ENCODE measurements at places on chromosomes 1 and 21.

DNA sequence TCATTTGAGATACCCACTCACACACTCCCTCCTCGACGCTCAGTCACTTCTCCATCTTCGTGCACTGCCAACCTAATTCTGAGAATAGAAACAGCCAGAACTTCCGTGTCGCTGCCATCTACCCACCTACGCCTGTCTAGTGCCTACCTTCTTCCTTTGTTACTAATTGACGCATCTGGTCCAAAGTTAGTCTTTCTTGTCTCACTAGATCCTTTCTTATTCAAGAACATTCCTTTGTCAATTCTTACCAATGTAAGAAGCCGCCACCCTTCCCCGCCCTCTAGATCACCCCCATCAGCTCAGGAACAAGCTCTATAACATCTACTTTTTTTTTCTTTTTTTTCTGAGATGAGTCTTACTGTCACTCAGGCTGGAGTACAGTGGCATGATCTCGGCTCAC, 3.7 kb downstream of the PADI6 start:
- DNase-seq = no peak

GRCh38 chr1:65256860-65257708, 52.3 kb upstream of the DNAJC6 start:
- DNase-seq = no peak

DNA sequence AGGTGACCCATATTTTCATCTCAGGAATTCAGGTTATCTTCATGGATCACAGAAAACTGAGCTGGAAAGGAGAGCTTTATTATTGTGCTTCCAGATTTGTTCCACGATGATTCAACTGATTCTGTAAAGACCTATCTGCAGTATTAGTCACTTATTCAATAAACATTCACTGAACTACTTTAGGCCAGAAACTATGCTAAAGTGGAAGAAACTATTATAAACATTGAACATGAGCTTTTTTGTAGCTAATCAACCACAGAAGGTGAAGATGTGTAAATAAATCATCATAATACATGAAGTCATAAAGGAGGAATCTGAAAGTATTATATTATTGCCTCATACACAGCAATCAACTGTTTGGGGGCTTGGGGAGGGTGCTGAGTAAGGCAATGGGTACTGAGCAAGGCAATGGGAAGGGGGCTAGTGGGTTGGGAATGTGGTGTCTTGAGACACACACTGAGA, 30.6 kb upstream of the EXO1 start:
- DNase-seq = no peak

GRCh38 chr1:19198820-19199219, 11.2 kb downstream of the UBR4 start:
- no peak for DNase-seq

DNA sequence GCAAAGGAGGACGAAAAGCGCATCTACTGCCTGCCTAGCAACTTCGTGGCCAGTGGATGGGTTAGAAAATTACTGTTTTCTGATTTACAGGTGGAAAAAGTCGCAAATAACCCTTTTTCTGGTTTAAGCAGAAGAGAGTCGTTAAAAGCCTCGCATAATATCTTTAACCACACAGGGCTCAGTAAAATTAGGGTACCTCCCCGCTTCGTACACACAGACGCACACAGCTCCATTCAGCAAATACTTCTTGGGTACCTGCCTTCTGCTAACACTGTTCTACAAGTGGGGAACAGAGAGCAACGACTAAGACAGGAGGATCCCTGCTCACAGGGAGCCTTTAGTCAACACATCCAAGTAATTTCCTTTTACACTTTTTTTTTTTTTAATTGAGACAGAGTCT, 704 bp downstream of the ALG6 start:
- DNase-seq = no peak

DNA sequence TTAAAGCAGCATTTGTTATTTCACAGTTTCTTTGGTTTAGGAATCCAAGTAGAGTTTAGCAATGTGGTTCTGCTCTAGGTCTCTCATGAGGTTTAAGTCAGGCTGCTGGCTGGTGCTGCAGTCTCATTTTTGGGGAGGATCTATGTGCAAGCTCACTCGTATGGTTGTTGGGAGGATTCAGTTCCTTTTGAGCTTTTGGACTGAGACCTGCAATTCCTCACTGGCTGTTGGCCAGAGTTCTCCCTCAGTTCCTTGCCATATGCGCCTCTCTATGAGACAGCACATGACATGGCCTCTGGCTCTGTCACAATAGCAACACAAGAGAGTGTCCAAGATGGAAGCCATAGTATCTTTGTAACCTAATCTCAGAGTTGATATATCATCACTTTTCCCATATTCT, 91.0 kb downstream of the OLFML2B start:
- DNase-seq = no peak

DNA sequence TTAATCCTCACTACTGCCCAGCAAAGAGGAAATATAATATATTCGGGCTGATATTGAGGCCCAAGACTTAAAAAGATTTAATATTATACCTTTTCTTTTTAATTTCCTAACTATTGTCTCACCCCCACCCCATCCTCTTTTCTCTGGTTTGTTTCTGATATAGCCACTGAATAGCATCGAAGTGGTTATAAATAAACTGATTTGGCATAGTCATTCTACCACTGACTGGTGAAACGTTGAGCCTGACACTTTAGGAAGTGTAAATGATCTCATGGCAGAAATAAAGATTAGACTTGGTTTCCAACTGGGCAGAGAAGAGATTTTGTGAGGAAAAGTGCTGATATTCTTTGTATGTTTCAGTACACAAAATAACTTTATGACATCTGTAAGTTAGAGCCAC, 39.3 kb downstream of the DTL start:
- DNase-seq = no peak

DNA sequence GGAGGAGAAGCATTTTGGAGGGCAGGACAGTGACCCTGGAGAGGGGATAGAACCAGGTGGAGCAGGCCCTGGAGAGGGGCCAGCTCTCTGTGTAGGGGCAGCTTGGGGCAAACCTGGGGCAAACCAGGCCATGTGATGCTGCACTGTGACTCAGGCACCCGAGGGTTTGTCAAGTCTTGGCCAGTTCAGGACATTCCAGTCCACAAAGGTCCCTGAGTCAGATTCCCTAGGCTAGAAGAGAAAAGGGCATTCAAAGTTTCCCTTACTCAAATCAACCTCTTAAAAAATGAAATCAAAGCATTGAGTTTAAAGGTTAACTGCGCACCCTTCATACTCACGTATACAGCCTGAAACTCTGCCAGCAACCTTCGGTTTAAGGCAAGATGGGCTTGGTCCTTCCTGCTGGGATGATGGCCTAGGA, 25.2 kb upstream of the PLA2G2C start:
- no peak for DNase-seq

DNA sequence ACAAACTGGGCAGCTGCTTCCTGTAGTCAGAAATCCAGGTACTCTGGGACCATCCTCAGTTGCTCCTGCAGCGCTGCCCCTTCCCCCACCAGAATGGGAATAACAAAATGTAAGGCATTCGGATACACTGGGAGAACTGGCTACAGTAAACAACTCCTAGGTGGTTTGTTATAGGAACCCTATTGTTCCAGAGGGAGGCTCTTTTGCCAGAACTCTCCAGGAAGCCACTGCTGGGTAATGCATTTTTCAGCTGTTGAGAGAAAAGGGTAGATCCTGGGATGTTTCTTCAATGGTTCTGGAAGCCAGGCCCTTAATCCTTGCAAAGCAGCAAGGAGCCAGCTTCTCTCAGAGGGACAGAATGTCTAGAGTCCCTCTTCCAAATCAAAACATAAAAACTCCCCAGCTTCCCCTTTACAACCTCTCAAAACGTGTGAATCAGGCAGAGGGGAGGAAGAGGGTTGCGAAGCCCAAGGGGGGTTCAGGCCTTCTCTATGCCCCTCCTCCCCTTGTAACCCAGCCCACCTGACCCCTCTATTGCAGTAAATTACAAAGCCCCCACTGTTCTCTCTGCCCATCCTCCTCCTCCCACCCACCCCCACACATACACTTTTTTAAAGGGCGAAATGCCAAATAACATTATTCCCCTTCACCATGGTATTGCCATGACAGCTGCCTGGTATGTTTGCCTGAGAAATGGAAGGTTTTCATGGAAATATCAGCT, 29.1 kb downstream of the PLPP3 start:
- no peak for DNase-seq

DNA sequence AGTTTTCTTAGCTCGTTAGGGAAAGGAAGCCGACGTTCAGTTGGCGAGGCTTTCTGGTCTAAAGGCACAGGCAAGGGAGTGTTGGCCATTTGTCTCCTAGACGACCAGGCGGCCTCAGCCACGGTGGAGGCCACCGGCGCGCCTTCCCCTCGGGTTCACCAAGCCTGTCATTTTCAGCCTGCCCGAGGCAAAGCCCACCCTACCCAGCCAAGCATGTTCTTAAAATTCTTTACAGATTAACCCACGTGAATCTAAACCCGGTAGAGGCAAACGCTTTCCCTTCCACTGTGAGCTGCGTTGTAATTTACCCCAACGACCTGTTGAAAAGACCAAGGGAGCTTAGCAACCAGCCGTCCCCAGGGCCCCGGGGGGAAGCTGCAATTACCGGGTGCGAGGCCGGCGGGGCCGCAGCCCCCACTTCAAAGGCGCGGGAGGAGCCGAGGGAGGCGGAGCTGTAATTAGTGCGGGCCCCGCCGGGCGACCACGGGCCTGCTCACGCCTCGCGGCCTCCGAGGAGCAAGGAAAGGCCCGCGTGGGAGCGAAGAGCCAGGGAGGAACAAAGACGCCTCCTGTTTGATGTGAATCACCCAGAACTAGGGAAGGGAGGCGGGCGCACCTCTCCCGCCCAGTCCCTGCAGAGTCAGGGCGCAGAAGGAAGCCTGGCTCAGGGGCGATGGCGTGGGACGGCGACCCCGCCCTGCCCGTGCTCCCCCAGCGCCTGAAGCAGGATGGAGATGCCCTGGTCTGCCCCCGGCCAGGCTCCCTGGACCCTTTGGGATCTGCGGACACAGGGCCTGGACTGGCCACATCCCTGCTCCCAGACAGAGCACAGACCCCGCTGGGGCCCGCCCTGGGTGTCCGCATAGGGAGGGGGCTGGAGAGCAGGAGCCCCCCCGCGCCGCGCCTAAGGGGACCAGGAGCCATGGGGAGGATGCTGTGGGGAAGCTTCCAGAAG, 12.1 kb upstream of the TSPEAR start:
- DNase-seq = no peak

GRCh38 chr1:162022626-162023025, 1.0 kb downstream of the OLFML2B start:
- DNase-seq = no peak

- no peak for DNase-seq
Measured at GRCh38 chr1:9716404-9717192, 65.1 kb downstream of the PIK3CD start.

DNA sequence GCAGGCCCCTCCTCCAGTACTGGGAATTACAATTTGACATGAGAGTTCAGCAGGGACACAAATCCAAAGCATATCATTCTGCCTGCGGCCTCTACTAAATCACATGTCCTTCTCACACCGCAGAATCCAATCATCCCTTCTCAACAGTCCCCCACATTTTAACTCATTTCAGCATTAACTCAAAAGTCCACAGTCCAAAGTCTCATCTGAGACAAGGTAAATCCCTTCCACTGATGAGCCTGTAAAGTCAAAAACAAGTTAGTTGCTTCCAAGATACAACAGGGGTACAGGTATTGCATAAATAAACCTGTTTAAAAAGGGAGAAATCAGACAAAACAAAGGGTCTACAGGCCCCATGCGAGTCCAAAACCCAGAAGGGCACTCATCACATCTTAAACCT, 64.0 kb downstream of the EBNA1BP2 start:
- no peak for DNase-seq

GRCh38 chr1:155062151-155062686, 1.3 kb upstream of the EFNA4 start:
- DNase-seq = no peak

Measured in fibroblast of the conjunctiva (primary cell).